ENCODE measurements at places on chromosomes 3 and 15.

DNA sequence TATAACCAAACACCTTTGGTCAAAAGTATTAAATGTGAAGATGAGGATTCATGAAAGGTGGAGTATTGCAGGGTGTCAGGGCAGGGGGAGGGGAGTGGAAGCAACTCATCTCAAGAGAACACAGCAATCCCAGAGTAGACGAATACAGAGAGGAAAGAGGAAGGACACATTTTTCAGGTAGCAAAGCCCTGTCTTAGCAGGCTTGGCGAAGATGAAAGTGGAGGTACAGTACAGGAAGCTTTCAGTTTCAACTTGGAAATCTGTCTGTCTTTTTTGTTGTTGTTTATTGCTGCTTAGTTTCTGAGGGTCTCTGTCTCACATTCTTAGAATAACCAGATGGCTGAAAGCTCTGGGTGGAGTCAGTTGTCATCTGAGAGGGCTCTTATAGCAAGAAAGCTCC lies 80.8 kb upstream of the GPR149 start:
- DNase-seq: no peak

DNA sequence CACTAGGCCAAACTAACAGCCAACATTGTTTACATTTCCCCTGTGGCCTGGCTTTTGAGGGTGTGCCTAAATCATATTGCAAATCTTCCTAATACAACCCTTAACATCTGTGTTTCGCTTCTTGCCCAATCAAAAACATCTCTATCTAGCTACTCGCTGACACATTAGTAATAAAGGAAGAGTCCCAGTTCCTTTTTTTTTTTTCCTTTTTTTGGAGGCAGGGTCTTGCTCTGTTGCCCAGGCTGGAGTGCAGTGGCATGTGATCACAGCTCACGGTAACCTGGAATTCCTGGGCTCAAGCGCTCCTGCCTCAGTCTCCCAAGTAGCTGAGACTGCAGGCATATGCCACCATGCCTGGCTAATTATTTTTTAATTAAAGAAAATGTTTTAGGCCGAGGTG lies 2.1 kb upstream of the SRPRB start:
- DNase-seq: no peak

DNA sequence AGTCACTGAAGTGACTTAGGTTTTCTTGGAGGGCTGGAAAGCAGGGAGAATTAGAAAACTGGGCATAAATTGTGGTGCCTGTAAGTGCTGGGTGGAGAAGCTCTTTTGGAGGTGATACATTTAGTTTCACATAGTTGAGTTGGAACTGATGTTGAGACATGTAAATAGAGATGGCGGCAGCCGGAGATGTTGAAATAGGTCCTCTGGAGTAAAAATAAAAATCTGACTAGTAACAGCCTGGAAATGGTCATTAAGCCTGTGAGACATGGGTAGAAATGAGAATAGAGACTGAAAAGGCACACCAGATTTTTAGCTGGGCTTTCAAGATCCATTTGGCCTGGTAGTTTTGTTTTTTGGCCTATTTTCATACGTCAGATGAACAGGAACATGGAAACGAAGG lies 2.9 kb upstream of the NIT2 start:
- no peak for DNase-seq

- DNase-seq: no peak
Observed at GRCh38 chr15:60396560-60396957, 1.2 kb downstream of the ANXA2 start.

- no peak for DNase-seq
Observed at GRCh38 chr15:101808201-101808600, 3.8 kb upstream of the OR4F15 start.

GRCh38 chr15:65377105-65377975 lies 462 bp downstream of the IGDCC3 start:
- DNase-seq: no peak

DNA sequence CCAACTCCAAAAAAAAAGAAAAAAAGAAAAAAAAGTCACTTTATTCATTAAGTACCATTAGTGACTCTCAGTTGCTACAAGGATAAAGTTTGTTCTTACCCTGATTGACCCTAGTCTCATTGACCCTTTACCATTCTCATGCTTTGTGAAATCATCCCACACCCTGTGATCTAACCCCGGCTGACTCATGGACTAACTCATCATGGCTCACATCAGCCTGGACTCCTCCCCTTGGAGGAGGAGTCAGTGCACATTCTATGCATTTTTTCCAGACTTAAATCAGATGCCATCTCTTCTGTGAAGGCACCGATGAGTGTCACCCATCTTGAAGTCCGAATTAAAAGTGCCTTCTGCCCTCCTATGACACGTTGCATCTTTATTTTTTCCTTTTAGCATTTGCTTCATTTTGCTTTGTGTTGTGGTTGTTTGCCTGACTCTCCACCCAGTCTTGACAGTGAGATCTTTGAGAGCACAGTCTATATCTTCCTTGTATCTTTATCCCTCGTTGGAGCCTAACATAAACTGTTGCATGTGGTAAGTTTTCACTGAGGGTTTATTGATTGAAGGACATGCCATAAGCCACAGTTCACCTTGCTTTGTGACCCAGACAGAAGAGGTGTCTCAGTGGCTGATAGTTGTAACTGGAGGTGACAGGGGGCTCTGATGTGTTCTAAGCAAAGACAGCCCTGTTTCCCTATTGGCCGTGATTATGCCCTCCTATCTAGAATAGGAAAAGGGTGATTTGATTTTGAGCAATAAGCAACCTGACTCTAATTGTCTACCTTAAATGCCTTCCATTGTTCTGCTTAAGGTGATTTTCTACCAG lies 72.1 kb downstream of the IL1RAP start:
- DNase-seq: peak; percentile 36

- no peak for DNase-seq
Observed at GRCh38 chr3:76456322-76456721, 583.6 kb upstream of the ROBO2 start.

DNA sequence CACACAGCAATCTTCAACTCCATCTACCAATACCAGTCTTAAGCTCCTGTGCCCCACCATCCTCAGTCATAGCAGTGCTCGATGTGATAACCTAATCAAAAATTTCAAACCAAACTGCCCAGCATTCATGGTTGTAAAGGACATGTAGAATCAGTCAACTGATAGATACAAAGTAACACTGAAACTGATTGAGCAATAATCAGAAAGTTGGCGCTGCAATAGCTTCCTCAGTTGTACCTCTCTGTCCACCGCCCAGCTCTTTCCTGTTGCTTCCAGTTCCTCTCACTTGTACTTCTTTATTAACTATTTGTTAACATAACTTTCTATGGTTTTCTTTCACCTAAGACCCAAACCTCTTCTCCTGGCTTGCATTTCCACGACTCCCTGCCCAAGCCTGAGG lies 745.7 kb downstream of the PDCD6IP start:
- DNase-seq: no peak

GRCh38 chr15:69127306-69127705 lies 33.1 kb upstream of the GLCE start:
- no peak for DNase-seq

- DNase-seq: no peak
Observed at GRCh38 chr15:74173380-74174218, at the start of gene ISLR. Gene ISLR (plus strand): TSS chr15:74173710. CDS start chr15:74174859, 1,149 bp downstream.

DNA sequence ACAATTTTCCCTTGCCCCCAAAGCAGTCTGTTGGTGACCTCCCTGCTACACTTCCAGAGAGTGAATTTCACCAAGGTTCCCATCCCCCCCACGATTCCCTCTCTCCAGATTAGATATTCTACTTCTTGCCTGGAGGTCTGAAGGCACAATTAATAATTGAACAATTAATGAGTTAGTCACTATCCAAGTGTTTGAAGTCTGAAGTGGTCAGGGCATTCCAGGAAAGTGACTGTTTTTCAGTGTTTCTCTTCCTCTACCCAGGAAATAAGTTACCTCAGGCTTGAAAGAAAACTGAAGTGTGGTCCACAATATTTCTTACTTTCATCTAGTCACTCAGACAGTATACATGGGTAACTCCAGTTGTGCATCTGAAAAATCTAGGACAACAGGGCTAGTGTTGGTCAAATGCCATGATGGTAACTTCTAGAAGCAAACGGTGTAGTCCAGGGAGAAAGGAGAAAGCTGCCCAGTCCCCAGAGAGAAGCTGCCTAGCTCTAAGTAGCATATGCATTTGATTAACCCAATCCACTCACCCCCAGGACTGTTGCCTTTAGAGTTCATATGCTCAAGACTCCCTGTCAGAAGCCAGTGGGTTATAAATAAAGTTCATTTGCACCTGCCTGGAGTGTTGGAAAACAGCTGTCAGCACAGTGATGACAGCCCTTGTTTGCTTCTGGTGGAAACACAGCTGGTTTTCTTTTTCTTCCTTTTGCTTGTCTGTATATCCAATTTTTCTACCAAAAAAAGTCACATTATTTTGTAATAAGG lies 2.3 kb upstream of the TM4SF4 start:
- DNase-seq: no peak

DNA sequence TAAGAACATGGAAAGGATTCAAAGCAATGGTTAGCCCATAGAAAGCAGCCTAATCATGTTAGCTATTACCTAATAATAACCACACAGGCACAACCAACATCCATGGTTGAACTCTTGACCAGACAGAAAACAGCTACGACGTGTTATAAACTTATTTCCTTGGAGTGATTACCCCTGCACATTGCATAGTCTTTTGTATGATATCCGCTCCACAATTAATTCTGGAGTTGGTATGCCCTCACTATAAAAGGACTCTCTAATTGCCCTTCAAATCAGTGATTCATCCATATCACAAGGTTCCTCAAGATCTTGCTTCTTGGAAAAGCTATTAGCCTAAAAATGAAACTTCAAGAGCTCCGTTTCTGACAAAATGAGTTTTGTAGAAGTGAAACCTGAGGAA lies 117.9 kb downstream of the SYNPR start:
- DNase-seq: no peak

- DNase-seq: no peak
Observed at GRCh38 chr3:15581471-15582394, 19.6 kb downstream of the HACL1 start.

GRCh38 chr3:54905261-54905888 lies 22.5 kb downstream of the LRTM1 start:
- no peak for DNase-seq

DNA sequence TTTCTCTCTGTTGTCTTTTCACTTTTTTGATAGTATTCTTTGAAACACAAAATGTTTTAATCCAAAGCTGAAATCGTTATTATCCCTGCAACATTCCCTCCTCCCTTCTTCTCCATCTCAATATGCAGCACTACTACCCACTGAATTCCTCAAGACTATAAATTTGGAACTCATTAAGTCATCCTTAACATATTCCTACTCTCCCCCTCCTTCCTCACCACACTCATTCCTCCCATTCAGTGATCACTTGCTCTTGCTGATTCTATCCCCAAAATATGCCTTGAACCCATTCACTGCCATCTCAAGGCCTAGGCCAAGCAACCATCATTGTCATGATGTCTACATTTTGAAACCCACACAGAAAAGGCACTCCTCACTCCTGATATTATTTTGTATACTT lies 2.4 kb upstream of the PIK3R4 start:
- DNase-seq: no peak

DNA sequence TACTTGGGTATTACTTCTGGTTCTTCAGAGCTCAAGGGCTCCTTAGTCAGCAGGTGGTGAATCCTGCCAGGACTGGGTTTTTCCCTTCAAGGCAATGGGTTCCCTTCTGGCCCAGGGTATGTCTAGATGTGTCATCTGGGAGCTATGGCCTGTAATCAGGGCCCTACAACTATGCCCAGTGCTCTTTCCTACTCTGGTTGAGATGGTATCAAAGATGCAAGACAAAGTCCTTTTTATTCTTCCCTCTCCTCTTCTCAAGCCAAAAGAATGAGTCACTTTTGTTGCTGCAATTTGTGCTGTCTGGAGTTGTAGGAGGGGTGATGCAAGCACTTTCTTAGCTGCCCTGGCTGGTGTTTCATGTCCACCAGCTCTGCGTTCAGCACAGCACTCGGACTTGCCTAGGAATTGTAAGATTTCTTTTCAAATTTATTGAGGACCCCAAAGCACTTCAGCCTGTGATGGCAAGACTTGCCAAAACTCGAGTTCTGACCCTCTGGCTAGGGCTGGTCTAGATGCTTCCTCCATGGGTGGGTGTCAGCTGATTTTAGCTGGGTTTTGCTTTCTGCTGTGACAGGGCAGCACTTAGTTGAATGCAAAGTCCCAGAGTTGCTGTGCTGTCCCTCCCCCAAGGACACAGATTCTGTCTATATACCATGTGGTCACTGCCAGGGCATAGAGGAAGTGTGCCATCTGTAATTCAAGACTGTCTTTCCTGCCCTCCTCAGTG lies 129.2 kb upstream of the CBLB start:
- DNase-seq: no peak

GRCh38 chr3:132399054-132399929 lies 18.0 kb upstream of the DNAJC13 start:
- no peak for DNase-seq

DNA sequence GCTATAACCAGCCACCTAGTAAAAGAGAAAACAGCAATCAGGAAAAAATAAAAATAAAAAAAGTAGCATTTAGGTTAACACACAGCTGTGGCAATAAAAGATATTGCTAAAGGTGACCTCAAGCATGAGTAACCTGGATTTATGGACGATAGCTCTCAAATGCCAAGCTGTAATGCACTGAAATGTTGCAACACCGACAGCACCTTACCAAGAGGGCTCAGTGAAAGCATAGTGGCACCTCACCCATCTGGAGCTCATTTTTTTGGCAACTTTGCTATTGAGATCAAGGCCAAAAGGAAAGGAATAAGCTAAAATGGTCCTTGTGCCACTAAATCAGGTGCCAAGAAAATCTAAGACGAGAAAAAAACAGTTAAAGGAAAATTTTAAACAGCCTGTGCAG lies 2.5 kb downstream of the HACD2 start:
- DNase-seq: no peak

GRCh38 chr15:86347245-86347644 lies 267.6 kb downstream of the AGBL1 start:
- DNase-seq: no peak
